Stimulated activated CD8-positive, alpha-beta memory T cell treated with anti-CD3 and anti-CD28 coated beads, Interleukin-12 subunit alpha, Interleukin-12 subunit beta, amount 100 ng/mL, for 4 hours (primary cell): ENCODE measurements at places on chromosomes 7 and 10.

- no peak for DNase-seq
These were observed 152.9 kb downstream of the CCDC3 start for GRCh38 chr10:12848439-12849173.

GRCh38 chr7:67435894-67436535, 439.4 kb downstream of the TYW1 start:
- DNase-seq, result no peak

GRCh38 chr7:140209866-140210609, 33.3 kb upstream of the KDM7A start:
- no peak for DNase-seq

GRCh38 chr7:22612776-22613175, 112.8 kb upstream of the STEAP1B start:
- no peak for DNase-seq

DNA sequence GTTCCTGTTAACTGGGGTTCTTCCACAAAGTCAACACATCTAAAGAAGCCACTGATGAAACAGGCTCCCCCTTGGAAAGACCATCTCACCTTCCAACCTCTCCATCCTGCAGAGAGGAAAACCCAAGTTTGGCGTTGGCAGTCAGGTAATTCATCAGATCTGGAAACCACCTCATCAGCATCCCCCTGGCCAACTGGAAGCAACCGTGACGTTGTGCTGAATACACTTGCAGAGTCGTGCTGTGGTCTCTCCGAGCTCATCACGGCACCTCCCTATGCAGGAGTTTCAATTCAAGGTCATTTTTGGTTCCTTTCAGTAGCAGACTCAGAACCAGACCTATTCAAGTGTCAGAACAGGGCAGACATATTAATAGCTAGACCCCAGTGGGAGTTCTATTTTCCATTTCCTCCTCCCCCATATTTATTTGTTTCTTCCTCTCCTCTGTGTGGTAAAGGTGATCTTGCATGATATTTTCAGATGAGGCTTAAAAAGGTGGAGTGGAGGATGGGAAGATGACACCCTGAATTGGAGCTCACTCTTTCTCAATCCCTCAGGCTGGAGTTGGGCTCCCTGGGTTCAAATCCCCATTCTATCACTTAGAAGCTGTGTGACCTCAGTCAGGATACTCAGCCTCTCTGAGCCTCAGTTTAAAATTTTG, 149.1 kb upstream of the ADO start:
- DNase-seq, result no peak

DNA sequence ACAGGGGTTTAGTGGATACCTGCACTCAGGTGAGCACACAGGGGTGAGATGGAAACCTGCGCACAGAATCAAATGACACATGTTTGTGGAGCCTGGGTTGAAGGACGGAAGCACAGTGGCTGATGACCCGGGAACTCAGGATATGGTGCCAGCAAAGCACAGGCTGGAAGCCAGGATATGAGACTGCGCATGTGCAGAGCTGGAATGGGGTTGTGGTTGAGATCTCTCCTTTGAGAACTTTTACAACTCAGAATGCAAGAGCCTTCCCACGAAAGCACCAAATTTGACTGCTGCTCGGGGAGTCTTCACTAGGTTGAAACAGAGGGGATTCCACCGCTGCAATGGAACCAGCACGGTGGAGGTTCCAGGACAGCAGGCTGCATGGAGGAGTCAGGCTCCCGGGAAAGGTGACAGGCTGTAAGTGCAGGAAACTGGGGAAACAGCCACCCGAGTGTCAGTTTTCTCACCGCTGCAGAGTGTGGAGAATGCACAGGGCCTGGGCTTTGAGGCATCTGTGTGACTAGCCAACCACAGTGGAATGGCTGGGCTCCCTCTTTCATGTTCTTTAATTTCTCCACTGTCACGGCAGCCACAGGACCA, 133.4 kb upstream of the TCERG1L start:
- DNase-seq, result no peak

DNA sequence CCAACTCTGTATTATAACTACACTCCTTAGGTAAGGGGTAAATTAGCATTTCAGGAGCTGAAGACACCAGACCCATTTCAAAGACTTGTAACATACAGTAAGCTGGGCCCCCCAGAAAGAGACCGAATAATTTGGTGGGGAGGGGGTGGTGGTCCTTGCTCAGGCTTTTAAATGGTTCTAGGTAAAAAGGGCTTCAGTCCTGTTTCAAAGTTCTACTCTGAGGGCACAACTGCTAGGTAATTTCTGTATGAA, 73.0 kb downstream of the RTKN2 start:
- DNase-seq, result no peak

- no peak for DNase-seq
These were observed at the start of gene HOXA11 for GRCh38 chr7:27185013-27185853. TSS of gene HOXA11 (minus strand) at chr7:27185232. CDS start at chr7:27185144, 88 bp downstream.

DNA sequence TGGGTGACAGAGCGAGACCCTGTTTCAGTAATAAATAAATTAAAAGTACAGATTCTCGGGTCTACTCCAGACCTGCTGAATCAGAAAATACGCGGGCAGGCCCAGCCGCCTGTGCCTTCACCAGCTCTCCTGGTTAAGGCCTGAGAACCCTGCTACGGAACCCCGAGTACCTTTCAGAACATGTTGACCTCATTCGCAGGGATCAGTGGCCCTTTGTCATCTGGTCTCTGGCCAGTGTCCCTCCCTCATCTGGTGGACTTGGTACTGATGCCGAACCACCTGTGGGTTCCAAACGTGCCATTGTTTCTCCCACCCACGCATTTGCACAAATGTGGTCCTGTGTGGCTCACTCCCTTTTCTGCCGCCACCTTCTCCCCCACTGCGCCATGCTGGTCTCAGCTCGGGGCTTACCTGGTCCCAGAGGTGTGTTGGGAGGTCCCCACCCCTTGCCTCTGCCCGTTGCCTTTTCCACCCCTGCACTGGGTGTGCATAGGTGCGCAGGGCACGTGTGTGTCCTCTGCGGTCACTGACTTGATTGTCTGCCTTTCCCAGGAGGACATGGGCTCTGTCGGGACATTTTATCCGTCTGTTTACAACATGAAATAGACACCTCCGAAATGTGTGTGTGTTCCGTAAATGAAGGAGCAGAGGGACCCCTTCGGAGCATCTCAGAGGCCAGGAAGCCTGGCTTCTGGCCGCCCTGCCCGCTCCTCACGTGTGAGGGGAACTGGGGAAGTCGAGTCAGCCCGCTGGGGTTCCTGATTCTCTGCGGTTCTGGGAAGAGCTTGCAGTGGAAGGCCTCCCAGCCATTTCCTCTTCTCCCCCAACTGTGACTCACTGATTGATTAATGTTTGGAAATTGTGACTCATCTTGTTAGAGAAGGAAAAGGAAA, 135.2 kb downstream of the CUX1 start:
- no peak for DNase-seq

DNA sequence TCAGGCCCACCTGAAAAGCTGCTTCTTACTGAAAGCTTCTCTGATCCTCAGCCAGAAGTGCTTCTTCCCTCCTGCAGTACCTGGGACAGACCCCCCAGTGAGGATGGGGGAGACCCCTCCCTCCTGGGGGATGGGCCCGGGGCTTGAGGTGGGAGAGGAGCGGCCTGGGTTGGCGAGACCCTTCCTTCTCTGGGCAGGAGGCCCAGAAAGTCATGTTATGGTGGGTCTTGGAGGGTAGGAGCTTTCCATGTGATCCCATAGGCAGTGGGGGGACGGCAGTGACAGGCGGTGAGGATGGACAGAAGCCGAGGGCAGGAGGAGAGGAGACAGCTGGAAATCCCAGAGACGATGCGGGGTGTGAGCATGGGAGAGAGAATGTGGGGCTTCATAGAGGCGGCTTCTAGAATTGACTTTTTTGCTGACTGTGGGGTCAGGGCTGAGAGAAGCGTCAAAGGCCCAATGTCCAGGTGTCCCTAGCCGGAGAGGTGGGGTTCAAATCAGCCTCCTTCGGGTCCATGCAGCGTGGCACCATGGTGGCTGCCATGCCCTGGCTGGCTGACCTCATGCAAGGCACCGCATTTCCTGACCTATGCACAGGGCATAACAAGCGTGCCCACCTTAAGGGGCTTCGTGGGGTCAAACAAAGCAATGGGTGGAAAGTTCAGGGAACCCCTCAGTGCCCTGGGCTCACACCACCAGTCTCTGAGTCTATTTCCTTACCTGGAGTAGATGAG, 154.0 kb downstream of the UBE2H start:
- DNase-seq, result no peak

GRCh38 chr7:138388673-138389491, 71.2 kb upstream of the TRIM24 start:
- DNase-seq, result no peak

GRCh38 chr7:21550821-21551531, 8.1 kb downstream of the DNAH11 start:
- DNase-seq, result no peak

GRCh38 chr7:144821067-144821466, 14.8 kb downstream of the TPK1 start:
- no peak for DNase-seq

GRCh38 chr10:62637249-62638061, 167.1 kb upstream of the ADO start:
- DNase-seq, result peak; percentile 42

- DNase-seq, result no peak
These were observed 150.1 kb downstream of the CACNA2D1 start for GRCh38 chr7:82293467-82293866.

- DNase-seq, result no peak
These were observed 35.9 kb upstream of the ELMO1 start for GRCh38 chr7:37484426-37485073.

DNA sequence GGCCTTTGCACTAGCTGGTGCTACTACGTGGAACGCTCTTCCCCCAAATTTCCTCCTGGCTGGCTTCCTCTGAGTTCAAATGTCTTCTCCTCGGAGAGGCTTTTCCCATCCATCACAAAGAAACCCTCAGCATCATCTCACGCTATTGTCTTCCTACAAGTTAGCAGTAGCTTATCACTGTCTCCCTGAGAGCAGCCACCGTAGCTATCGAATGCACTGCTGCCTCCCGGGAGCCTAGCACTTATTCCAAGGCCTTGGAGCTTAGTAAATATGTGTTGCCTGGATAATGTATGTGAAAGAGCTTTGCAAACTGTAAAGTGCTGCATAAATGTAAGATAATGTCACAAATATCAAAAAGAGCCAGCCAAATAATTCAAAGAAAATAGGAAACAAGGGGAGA, 124.4 kb downstream of the KCNMA1 start:
- no peak for DNase-seq

DNA sequence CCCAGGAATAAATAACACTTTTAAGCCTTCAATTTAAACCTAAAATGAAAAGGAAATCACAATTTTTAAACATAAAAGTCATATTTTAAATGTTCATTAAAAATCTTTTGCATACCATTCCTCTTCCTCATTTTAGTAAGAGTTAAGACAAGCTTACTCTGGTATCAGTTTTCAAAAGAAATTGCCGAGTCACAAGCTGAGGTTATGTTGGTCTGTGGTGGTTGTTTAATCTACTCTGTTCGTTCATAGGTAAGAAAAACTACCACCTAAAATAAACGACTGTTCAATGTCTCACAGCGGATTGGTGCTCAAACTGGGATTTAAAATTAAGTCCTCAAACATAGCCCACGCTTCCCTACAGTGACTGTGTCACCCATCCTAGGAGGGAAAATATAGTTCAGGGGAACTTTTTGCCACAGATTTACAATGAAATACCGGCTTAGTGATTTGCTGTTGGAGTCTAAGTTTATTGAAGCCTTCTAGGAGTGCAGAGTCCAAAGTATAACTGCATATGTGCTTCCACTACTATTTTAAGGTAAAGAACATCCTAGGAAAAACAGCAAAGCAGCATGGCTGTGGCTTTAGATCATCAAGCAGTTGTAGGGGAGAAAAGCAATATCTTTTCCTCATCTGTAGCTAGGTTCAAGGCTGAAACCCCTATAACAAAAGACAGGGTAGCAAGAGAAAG, 61.1 kb downstream of the GNAT3 start:
- DNase-seq, result no peak

GRCh38 chr7:106219170-106219569, 65.6 kb downstream of the NAMPT start:
- DNase-seq, result no peak

DNA sequence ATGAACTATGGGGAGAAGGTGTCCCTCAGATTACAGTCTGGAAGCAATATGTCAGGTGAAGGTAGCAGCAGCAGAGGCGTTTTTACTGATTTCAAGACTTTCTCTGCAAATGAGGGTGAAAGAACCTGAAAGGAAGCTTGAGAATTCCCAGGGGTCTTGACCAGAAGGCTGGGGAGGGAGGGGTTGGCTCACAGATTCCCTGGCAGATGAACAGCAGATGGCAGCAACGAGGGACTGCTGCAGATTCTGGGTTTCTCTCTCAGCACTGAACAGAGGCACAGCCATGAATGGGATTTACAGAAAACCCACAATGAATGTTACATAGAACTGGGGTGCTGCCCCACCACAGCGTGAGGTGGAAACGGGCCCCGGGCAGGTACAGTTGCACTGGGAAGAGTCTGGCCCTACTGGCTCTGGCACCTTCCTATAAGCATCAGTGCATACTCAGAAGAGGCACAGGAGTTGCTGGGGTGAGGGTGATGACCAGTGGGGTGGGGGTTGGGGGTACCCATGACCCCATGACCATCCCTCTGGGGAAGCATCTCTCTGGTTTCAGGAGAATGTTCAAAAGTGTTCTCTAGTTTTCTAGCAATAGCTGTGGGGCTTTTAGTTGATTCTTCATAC, 317.8 kb downstream of the SH2D4B start:
- no peak for DNase-seq

GRCh38 chr7:130986261-130986690, 252.3 kb upstream of the KLF14 start:
- DNase-seq, result no peak

DNA sequence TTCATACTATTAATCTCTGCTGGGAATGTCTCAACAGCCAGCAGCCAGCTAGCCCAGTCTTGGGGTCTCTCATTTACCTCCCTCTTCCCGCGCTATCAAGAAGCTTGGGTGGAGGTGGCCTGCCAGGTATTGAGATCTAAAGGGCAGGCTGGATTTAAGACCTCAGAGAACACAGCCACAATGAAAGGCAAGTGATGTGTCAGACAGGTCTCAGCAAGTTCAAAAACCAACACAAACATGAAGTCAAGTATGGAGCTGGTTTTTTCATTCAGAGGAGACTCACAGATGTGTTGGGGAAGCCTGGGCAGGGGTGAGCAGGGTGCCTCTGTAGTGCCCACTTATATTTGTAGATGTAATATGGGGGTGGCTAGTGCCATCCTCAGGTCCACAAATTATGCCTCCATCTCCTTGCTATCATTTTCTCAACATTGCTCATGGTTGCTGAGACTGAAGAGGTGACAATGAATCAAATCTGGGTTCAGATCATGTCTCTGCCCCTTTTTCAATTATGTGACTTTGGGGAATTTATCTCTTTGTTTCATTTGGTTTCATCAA, 27.7 kb upstream of the CROT start:
- no peak for DNase-seq

- DNase-seq, result no peak
These were observed 46.1 kb downstream of the ITGB8 start for GRCh38 chr7:20376796-20377195.
